ENCODE measurements at places on chromosomes 4 and X. TPM values are rescaled to one million over a fixed set of nuclear protein-coding genes. Genes with fewer than 3 reads are reported as not detected.

The SCRG1 gene
- 4.8 TPM for total RNA-seq

DNA sequence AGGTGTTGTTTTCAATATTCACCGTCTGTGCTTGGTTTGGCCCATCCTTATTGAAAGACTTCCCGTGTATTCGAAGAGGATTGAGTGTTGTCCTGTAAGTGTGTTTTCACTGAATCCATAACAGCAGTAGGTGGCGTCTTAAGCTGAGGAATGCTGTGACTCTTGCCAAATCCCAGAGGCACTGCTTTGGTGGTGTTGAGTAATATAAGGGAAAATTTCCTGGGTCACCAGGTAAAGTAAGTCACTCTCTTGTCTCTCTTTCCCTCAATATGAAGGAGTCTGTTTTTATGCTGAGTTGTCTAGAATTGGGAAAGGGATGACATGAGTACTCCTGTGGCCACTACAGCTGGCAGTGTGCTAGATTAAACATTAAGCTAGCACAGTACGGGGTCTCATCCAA is 146.7 kb upstream of the ZXDB start:
- no peak for DNase-seq

DNA sequence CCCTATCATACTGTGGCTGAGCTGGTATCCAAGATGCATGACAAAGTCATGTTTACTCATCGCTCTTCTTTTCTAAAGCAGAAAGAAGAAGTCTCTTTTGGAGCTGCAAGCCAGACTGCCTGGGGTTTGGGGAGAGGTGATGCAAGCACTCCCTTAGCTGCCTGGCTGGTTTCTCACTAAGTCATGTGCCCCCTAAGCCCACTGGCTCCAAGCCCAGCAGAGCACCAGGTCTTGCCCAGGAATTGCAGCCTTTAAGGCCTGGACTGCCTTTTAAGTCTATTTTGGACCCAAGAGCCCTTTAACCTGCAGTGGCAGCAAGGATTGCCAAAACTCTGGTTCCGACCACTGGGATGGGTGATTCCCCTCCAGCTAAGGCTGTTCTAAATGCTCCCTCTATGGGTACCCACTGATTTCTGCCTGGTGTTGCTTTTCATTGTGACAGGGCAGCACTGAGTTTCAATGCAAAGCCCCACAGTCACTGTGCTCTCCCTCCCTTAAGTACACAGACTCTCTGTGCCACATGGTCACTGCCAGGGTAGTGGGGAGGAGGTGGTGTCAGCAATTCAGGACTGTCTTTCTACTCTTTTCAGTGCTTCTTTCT is 548.6 kb downstream of the TLL1 start:
- DNase-seq, result no peak

The TMPRSS11A gene
- not detected for total RNA-seq

DNA sequence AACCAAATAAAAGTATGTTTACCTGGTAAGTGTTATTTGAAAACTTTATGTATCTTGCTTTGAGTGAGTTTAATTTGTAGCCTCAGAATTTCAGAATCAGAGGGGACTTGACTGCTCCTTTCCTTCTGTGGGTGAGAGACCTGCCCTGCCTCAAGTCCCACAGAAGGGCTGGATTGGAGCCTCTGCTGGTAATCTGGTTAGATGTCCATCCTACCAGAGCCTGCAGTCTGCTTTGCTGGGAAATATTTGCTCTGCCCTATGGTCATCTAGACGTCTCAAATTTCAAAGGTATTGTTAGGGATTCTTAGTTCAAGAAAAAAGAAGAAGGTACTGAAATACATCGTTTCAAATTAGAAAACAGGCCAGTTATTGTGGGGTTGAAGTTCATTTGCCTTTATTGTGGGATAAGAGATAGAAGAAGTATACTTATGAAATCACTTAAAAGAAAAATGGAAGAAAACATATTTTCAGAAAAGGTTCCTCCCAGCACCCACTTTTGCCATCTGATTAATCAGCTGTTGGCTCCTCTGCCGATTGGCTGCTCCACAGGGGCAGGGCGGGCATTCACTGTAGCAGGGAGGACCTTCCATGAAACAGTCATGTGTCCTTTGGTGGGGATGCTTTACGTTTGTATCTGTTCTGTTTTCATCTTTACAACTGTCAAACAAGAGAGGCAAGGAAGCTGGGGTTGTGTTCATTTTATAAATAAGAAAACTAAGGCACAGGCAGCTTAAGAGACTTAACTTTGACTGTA is 73.3 kb upstream of the TLR2 start:
- no peak for DNase-seq

DNA sequence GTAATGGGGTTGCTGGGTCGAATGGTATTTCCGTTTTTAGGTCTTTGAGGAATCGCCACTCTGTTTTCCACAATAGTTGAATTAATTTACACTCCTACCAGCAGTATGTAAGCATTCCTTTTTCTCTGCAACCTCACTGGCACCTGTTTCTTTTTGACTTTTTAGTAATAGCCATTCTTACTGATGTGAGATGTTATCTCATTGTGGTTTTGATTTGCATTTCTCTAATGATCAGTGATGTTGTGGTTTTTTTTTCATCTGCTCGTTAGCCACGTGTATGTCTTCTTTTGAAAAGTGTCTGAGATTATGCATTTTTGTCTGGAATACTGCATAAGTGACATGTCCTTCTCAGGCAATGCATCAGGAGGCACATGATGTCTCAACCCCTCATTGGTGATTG is 28.8 kb downstream of the REPS2 start:
- no peak for DNase-seq

DNA sequence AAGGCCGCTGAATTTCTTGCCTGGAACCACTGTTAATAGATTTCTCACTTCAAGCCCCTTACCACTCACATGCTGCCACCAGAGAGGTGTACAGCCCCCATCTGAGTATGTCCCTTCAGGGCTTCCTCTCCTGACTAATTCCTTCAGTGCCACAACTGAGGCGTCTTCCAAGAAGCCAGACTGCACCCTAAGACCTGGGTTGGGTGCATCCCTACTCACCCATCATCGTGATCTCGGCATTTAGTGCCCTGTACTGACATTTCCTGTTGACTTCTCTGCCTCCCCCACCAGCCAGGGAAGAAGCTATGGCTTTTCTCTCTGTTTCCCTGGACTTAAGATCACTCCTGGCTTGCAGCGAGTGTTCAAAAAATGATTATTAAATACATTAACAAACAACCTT is 40.4 kb upstream of the MAP3K15 start:
- no peak for DNase-seq

The GAGE12J gene
- total RNA-seq, result not detected

- DNase-seq, result no peak
Measured at GRCh38 chr4:15479913-15480185, 10.2 kb downstream of the CC2D2A start.

The SRPK3 gene
- 0.30 TPM for total RNA-seq

DNA sequence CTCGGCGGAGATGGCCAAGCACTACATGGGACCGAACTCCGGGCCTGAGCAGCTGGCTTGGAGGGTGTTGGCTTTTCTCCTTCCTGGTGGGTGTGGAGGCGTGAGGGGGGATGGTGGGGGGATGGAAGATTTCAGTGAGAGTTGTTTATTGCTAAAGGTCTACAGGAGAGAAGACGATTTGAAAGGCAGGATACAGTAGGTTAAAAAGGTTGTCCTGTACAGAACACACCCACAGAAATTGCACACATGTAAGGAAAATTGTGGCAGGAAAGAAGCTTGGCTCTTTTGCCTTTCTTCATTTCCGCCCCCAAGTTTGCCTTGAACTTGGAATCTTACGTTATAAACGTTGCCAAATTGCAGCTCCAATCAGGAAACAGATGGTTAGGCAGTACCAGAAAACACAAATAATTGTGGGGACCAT is 74.1 kb upstream of the STOX2 start:
- DNase-seq, result no peak

The TGIF2LX gene
- not detected for total RNA-seq

DNA sequence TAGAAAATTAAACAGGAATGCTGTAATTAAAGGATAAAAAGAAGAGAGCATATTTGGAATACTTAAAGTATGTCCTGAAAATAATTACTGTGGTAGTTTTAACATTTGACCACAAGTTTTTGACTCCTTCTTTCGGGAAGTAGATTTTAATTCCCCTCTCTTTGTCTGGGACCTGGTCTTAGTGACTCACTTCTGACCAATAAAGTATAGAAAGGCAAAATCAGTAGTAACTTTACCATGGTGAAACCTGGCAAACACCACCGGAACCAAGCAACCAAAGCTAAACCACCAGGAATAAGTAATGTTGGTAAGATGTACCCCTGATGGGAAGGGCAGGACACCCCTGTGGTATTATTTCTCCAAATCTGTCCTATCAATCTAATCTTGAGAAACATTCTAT is 314.8 kb downstream of the PDHA2 start:
- no peak for DNase-seq

DNA sequence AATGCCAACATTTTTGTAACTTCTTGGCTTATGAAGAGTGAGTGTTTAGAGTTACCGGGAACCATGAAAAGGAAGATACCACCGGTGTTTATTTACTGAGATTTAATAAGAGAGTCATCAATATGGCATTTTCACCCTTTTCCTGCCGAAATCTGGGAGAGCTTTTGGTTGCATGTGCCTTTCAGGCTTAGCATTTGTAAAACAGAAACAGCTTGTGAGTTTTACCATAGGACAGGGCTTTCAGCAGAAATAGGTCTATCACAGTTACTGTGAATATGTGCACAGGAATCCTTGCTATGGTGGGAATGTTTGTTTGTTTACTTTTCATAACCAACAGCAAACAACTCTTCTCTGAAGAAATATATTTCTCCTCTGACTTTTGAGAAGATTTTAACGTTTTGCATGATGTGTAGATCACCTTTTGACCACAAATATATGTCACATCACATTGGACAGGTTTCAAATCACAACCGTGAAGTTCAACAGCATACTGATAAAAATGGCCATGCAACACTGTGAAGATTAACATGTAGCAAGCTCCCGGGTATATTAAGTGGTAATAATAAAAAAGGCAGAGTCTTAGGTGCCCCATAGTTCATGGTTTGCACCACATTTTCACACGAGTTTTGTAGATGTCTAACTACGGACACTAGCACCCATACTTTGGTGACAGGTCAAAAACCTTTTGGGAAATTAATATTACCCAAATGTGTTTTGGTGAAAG is 21.3 kb downstream of the ARHGAP24 start:
- no peak for DNase-seq

DNA sequence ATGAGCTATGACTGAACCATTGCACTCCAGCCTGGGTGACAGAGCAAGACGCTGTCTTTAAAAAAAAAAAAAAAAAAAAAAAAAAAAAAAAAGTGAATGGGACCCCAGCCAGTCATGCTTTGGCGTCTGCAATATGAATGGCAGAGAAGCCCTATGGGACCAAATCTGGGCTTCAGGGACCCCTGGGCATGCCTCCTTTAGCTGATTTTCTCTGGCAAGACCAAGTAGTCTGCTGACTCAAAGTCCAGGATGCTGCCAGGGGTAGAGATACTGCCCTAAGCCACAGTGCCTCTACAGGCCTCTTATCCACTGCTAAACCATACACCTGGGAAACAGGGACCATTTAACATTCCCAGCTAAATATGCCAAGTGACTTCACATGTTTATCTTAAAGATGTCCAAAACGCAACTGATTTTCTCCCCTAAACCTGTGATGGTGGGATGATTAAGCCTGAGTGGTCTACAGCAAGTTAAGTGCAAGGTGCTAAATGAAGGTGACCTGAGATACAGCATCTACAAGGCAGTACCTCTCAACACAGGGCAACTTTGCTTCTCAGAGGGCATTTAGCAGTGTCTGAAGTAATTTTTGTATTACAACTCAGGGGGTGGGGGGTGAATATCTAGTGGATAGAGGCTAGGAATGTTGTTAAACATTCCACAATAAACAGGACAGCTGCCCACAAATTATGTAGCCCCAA is 5.8 kb downstream of the RPS4X start:
- DNase-seq, result no peak

GRCh38 chr4:31598639-31599038 is 878.5 kb downstream of the PCDH7 start:
- DNase-seq, result no peak

The MAGEB6 gene
- not detected for total RNA-seq

- no peak for DNase-seq
Measured at GRCh38 chr4:125849869-125850268, 535.1 kb downstream of the FAT4 start.

- DNase-seq, result peak; percentile 63
Measured at GRCh38 chr4:110620691-110621327, 2.1 kb downstream of the PITX2 start.

DNA sequence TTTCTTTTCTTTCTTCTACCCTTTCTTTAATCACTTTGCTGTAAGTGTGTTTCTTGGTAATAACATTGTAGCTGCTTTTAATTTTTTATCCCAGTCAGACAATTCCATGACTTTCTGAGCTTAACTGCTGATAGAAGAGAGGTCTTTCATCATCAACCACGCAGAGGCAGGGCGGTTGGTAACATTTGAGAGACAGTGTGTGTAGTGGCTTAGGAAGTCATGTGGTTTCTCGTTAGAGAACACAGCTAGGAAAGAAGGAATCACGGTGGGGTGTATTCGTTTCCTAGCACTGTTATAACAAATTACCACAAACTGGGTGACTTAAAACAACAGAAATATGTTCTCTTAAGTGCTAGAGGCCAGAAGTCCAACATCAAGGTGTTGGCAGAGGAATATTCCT is 11.5 kb downstream of the PRPS2 start:
- DNase-seq, result no peak

GRCh38 chr4:26294904-26295303 is 25.9 kb upstream of the RBPJ start:
- no peak for DNase-seq

The RAI2 gene
- total RNA-seq, result 0.77 TPM

The ANK2 gene
- total RNA-seq, result 55.6 TPM

GRCh38 chrX:21933077-21933476 is 7.4 kb upstream of the SMS start:
- DNase-seq, result no peak

DNA sequence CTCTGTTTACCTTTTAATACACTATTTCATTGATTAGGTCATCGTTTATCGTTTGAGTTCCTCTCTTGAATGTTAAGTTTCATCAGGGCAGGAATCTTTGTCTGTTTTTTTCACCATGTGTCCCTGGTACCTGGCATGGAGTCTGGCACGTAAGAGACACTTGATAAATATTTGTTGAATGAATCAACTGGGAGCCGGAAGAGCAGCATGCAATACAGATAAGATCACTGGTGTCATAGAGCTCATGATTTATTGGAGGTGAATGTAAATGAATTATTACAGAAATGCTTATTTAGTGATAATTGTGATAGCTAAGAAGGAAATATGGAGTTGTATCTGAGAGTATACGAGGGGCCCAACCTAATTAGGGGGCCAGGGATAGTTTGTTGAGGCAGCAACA is 62.8 kb downstream of the UCHL1 start:
- DNase-seq, result no peak

DNA sequence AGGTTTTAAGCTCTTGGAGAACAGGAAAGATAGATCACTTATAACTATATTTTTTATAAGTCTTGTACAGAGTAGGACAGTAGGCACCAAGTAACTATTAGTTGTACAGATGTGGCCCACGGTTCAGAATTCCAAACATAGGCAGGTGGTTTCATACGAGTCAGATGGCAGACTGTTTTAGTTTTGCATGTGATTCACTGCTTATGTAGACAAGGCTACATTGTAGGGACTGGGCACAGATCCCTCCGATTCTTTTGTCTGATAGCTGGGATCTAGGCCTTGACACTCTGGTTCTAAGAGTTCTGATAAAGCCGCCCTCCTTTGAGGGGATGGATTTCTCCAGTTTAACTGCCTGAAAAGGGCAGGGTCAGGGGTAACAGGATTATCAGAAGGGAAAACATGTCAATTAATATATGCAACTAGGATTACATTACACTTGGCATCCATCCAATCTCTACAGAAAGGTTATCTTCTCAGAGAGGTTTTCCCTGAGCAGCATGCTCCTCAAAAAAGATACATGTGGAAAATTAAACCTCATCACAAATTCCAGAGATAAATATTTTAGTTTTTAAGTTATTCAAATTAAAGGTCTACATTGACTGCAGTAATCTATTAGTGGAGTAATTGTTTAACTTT is 87.8 kb downstream of the SPRY1 start:
- DNase-seq, result no peak

The PTCHD1 gene
- 0.32 TPM for total RNA-seq

Measured in neural crest cell (in vitro differentiated cells).